ENCODE measurements at places on chromosomes 11 and 22.

- no peak for DNase-seq
Observed at GRCh38 chr22:18045794-18046193, 21.4 kb upstream of the MICAL3 start.

DNA sequence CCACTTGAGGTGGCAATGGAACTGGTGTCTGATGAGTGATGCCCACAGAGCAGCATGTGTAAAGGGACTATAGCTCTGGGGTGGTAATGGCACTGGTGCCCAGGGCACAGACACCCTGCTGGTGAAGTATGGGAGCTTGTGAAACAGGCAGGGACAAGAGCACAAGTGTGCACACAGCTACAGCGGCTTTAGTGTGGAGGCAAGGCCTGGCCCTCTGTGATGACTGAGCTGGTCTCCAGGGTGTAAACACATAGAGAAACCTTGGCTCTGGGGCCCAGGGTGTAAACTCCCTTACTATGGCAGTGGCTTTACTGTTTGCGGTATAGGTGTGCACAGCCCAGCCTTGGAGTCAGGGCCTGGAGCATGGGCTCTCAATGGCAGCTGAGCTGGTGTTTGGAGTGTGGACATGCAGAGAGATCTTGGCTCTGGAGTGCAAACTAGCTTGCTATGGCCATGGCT is 46.3 kb downstream of the BIRC2 start:
- DNase-seq, result no peak

DNA sequence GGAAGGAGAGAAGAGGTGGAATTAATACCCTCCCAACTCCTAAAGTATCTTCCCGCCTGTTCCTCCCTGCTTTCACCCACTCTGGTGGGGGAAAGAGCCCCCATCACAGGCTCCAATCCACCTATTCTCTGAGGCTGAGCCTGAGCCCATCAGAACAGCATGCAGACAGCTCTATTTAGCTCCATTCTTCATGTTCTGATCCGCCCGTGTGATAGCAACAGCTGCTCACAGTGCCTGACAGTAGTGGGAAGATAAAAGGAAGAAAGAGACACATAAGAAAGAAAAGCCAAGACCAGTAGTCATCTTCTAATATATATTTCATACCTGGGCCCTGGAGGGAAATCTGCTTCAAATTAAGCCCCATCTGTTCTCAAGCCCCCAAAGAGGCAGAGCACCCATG is 80.3 kb upstream of the AKIP1 start:
- DNase-seq, result no peak

- DNase-seq, result peak; percentile 1
Observed at GRCh38 chr11:45208135-45208534, 61.7 kb downstream of the PRDM11 start.

DNA sequence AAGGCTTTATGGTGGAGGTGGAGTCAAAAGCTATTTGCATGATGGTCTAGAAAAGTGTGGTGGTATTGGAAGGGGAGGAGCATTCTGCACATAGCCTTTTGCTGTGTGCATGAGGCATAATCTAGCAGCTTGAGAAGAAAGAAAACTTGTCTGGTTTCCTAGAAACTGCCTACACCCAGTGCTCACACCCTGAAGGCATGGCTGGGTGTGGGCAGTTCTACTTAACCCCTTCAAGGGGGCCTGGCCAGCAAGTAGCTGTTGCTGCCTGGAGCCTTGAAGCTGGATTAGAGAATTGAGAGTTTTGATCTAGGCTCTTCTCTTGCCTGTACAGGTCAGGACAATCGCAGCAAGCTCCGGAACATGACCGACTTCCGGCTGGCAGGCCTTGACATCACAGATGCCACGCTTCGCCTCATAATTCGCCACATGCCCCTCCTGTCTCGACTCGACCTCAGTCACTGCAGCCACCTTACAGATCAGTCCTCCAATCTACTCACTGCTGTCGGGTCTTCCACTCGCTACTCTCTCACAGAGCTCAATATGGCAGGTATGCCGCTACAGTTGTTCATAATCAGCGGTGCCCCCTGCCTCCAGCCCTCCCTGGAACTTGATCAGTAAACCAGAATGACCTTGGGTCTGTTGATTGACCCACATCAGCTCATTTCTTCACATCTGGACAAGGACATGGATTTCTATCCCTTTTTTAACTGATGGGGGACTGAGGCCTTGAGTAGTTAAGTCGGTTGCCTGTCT is 12.2 kb upstream of the GRK2 start:
- DNase-seq, result no peak

Data from LNCaP clone FGC (cell line).